Spinal cord (tissue), 10 donors: ENCODE measurements at places on chromosomes 13 and 19. TPM values are rescaled to one million over a fixed set of nuclear protein-coding genes. Genes with fewer than 3 reads are reported as not detected.
A peak's percentile ranks its signal among the peaks of the same experiment; 100 is the strongest.

GRCh38 chr13:32468502-32469142 lies 40.7 kb upstream of the N4BP2L1 start:
- DNase-seq: no peak

Gene CEACAM6
- total RNA-seq: 0.33 TPM

Gene NUDT19
- total RNA-seq: 5.9 TPM

Gene CERS1
- total RNA-seq: 32.8 TPM

DNA sequence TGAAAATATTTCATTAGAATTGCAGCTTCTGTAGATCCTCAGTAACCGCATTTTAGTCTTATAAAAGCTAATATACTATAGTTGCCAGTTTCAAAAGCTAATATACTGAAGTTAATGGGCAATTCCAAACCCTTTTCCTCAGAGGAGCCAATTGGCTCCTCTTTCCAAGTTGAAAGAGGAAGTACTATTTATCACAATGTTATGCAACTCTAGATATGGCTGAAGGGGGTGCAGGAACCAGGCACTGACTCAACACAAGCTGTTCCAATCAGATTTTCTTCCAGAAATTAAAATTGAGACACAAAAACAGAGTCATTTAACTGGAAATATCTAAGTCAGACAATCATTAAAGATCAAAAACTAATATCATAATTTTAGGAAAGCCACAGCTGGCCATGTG lies 258.9 kb downstream of the PCDH20 start:
- DNase-seq: no peak

Gene FFAR1
- total RNA-seq: not detected

Gene KLK5
- 0.44 TPM for total RNA-seq

GRCh38 chr19:17348700-17349099 lies 11.3 kb downstream of the GTPBP3 start:
- DNase-seq: no peak

- DNase-seq: no peak
These were observed 17.1 kb upstream of the S1PR4 start for GRCh38 chr19:3161453-3161852.

Gene ENOX1
- total RNA-seq: 17.9 TPM

DNA sequence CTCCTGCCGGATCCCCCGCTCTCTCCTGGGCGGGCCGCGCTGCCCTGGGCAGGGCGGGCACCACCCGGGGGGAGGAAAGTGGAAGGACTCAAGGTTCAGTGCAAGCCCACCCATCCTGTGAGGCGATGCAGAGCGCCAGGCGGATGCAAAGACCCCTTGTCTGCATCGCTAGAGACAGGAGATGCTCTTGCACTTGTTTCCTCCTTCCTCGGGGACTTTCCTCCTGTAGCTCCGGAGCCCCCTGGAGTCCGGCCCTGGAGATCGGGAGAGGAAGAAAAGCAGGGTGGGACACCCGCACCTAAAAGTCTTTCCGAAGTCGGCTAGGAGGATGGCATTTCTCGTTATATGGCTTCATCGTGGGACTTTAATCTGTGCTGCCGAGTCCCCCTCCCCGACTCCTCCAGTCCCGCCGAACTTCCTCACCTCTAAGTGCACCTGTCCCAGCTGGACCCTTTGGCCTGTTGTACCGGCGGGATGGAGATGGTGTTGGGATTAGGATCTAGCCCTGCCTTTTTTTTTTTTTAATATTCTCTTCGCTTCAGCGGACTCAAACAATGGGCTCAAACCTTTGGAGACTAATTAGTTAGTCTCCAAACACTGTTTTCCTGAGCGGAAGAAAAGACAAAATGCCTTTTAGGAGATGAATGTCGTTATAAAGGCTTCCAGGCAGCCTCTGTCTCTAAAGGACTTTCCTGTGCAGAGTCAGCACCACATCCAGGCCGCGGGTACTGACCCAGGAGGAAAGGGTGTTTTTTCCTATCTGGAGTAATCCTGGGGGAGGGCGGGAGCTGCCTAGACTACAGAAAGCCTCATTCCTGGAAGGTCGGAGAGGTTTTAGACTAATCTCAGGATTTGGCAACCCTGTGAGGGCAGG lies 725 bp downstream of the FAM124A start:
- no peak for DNase-seq

Gene CCDC169
- 3.4 TPM for total RNA-seq

DNA sequence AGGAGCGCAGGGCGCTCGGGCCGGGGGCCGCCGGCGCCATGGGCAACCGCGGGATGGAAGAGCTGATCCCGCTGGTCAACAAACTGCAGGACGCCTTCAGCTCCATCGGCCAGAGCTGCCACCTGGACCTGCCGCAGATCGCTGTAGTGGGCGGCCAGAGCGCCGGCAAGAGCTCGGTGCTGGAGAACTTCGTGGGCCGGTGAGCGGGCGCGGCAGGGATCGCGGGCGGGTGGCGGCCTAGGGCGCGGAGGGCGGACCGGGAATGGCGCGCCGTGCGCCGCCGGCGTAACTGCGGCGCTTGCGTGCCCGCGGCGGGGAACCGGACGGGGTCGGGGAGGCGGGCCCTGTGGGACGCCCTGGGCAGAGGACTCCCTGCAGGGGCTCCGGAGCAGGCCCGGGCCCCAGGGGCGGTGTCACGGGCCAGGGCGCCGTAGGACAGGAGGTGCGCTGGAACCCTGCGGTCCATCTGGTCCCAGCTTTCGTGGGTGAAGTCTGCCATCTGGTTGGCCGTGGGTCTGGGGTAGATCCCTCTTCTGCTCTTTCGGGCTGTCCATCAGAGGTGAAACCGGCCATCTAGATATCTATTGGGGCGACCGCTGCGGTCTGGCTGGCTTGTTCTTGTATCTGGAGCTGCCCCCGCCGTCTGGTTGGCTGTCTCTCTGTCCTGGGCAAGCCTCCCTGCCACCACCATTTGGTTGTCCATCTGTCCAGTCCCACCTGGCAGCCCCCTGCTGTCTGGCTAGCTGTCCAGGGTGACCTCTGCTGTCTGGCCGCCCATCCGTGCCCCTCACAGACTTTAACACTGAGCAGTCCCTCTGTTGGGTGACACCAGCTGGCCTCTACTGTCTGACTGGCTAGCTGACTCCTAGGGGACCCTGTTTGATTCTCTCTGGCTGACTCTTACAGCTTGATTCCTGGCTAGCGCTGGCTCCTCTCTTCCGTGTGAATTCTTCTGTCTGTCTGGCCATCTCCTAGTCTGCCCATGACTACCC lies 622 bp downstream of the DNM2 start:
- DNase-seq: no peak

Gene KCNJ14
- total RNA-seq: 1.4 TPM

DNA sequence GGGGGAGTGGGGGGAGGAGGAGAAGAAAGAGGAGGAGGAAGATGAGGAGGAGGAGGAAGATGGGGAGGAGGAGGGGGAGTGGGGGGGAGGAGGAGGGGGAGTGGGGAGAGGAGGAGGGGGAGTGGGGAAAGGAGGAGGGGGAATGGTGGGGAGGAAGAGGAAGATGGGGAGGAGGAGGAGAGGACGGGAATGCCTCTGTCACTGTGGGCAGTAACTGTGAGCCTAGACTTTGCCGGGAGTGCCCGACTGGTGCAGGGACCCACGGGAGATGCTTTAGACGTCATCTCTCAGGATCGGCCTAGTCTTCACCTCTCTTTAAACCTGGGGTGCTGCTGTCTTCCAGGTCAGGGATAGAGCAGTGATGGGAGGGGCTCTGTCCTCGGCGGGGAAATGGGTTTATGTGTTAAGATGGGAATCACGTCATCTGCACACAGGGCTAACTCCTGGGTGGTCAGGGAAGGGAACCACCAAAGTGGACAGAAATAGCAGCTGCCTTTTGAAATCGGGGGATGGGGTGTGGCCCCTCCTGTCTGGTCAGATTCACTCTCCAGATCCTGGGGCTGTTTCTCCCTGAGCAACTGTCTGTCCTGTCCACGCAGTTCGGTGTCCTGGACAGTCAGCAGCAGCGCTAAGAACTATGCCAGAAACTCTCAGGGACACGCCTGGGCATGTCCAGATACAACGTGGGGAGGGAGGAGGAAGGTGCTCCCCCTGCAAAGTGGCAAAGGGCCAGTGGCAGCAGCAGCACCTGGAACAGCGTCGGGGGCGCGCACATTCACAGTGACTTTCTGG lies 26.9 kb downstream of the GAS6 start:
- DNase-seq: no peak

Gene PGLYRP2
- total RNA-seq: not detected

Gene KCTD12
- 155 TPM for total RNA-seq

- DNase-seq: peak; percentile 25
These were observed 410.7 kb downstream of the MZT1 start for GRCh38 chr13:72316716-72317115.

DNA sequence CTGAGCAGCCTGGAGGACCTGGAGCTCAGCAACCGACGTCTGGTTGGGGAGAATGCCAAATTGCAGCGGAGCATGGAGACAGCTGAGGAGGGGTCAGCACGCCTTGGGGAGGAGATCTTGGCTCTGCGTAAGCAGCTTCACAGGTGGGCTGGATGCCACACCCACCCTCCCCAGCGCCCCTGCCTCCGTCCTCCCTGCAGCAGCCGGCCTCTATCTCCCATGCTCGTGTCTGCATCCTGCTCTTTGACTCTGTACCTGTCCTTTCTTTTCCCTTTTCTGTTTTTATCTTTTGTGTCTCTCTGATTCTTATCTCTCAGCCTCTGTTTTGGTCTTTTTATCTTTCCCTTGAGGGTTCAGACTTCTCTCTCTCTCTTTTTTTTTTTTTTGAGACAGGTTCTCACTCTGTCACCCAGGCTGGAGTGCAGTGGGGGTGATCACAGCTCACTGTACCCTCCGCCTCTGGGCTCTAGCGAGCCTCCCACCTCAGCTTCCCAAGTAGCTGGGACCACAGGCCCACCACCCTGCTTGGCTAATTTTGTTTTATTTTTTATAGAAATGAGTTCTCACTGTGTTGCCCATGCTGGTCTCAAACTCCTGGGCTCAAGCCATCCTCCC lies 10.1 kb downstream of the KASH5 start:
- DNase-seq: no peak

- DNase-seq: no peak
These were observed 20.3 kb upstream of the CACNA1A start for GRCh38 chr19:13526552-13526951.

- no peak for DNase-seq
These were observed 24.2 kb downstream of the PPP1R37 start for GRCh38 chr19:45117167-45117594.

GRCh38 chr19:20969498-20969897 lies 46.4 kb downstream of the ZNF85 start:
- DNase-seq: no peak

Gene HNRNPA1L2
- 8.4 TPM for total RNA-seq

GRCh38 chr19:15529774-15530372 lies 21.5 kb downstream of the CYP4F22 start:
- no peak for DNase-seq

DNA sequence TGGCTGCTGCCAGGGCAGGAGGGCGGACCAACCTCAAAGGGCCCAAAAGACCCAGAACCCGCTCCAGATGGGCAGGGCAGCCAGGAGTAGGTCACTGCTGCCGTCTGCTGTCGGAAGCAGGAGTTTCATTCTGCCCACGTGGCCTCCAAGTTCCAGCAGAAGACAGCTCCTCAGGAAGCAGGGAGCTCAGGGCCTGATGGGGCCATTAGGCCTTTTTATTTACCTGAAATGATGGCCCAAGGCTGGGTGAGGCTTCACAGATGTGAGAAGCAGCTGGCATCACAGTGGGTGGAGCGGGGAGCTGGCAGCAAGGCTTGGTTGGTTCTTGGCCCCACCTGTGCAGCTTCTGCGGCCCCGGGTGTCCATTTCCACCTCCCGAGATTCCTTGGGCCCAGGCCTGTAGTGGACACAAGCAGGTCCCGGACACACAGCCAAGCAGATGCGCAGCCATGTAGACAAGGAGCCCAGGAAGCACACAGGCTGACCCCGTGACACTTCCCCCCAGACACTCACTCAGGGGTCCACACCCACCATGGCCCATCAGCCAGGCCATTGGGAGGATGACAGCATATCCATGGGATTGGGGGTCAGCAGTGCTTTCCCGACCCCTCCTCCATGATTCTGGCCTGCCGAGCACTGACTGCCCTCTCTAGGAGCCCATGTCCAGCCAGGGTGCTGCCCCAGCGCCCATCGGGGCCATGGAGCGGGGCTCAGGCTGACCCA lies 26.4 kb downstream of the C13orf46 start:
- DNase-seq: no peak

Gene SPTBN4
- 24.2 TPM for total RNA-seq

DNA sequence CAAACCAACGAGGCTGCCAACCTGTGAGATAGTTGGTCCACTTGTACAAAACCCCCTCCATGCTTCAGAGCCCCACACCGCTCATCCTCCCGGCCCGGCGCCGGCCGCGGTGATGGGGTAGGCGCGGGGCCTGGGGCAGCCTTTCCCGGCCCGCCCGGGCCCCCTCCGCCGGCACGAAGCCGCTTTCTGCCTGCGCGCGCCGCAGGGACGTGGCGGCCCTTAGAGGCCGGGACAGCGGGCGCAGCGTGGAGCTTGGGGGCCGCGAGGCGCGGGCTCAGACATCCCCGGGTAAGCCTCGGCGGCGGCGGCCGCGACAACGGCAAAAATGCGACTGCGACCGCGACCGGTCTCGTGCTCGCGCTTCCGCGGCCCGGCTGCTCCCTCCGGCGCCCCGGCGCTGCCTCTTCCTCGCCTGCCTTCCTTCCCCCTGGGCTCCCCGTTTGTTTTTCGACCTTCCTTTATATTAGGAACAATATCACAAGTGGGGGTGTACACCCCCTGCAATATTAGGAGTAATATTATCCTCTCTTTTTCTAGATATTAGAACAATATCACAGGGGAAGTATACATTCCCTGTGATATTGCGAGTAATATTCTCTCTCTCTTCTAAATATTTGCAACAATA lies 53.9 kb upstream of the CEACAM21 start:
- DNase-seq: no peak

Gene MRPL34
- total RNA-seq: 20.8 TPM

Gene OSCAR
- total RNA-seq: 0.44 TPM

DNA sequence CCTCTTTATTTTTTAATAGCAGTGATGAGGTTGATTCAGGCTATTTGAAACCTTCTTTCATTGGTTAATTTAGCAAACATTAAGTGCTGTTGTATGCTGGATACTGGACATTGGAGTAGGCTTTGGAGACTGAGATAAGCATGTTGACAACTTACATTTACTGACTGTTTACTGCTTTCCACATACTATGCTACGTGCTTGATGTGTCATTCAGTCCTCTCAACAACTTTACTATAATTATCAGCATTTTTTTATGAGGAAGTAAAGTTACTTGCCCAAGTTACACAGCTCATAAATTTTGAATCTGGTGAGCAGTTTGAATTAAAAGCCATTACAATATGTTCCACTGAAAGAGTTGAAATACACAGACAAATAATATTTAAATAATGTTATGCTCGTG lies 83.8 kb downstream of the GJA3 start:
- DNase-seq: no peak

Gene WBP4
- total RNA-seq: 16.4 TPM

Gene CFAP97D2
- 0.22 TPM for total RNA-seq

Gene POGLUT2
- total RNA-seq: 17.6 TPM

- DNase-seq: no peak
These were observed 1.7 kb downstream of the PCDH8 start for GRCh38 chr13:52846567-52847321.

- DNase-seq: no peak
These were observed 23.0 kb upstream of the PLPP2 start for GRCh38 chr19:313988-314815.
